NCI-H187 (cell line): ENCODE measurements at places on chromosomes 4 and X.

DNA sequence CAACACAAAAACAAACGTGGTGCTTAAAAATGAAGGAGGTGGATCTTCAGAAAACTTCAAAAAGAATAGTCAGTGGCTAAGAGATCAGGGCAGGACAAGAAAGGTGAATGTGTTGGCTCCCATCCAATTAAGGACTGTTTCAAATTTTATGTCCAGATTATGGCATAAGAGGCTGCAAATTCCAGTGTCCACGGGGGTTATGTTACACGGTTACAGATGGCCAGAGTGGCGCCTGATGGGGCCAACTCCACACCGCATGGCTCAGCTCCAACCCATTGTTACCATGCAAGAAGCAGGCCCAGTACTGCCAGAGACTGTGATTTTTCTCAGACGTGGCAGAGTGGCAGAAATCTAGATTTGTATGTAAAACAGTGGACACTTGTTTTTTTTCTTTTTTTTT lies 168.4 kb upstream of the TENM3 start:
- DNase-seq: no peak

DNA sequence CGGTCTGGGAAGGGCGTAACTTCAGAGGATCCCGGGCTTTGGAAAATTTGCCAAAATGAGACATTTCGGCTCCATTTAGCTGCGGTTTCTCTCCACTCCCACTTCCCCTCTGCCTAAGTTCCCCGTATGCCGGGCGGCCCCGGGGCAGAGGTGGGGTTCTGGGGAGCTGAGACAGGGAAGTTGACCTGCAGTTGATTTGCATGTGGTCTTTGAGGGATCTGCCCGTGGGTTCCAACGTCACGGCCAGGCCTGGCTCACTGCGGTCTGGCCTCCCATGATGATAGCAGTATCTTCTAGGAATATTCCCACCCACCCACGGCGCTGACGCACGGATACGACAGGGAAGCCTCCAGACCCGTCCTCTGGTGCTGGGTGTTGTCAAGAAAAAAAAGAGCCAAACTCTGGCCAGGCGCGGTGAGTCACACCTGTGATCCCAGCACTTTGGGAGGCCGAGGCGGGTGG lies 27.3 kb upstream of the CRLF2 start:
- no peak for DNase-seq

- DNase-seq: no peak
Measured at GRCh38 chr4:83618991-83619645, 83.2 kb downstream of the GPAT3 start.

DNA sequence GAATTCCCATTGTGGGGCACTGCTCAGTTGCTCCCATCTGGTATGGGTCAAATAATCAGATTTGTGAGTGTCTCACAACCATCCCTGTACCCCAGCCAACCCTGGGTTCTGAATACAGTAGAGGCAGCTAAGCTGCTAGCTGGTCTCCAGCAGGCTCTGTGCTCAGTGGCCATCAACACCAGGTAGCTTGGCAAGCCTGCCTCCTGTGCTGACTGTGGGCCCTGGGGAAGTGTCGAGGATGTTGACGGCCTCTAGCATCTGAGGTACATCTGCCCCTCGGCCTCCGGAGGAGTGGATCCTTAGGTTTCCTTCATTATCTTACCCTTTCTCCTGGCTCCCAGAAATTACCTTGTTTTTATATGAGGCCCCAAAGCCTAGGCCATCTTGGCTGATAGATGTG lies 13.3 kb downstream of the RNF4 start:
- no peak for DNase-seq

DNA sequence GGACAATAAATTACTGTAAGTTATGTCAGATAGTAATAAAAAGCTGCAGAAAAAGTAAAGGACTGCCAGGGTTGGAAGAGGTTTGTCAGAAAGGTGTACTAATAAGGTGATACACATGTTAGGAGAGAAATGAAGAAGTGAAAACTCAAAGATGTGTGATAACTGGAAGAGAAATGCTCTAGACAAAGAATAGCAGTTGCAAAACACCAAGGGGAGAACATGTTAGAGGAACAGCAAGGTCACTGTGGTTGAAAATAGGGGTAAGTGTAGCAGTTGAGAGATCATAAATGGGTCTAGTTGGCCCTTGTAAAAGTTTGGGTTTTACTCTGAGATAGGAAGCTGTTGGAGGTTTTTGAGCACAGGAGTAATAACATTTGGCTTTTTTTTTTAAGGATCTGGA lies 46.9 kb downstream of the HSPA4L start:
- DNase-seq: no peak

- no peak for DNase-seq
Measured at GRCh38 chr4:7105276-7105675, 37.4 kb upstream of the GRPEL1 start.

DNA sequence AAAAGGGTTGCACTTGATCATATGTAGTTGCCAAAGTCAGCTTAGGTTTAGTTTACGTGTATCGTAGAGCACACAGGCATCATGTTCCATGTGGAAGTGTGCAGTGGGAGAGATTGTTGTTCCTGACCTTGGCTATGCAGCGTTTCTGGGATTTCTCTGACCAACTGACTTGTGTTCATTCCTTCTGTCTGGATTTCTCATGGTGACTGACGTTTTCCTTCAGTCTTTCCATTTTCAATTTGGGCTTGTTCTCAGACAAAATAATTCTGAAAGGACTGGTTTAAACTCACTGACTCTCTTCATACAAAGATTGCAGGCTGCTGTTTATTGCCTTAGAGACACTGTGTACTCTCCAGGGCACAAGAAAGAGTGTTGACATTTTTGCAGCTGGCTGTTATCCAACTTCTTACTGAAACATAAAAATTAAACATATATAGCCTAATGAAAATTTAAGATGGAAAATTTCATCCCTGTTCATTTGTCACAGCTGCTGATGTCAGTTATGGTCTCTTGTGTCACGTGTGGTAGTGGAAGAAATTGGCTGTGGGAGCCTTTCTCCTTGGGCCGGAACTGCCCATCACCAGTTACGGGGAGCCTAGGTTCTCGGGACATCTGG lies 95.4 kb downstream of the TNIP2 start:
- DNase-seq: no peak

- no peak for DNase-seq
Measured at GRCh38 chr4:1802151-1802715, 9.1 kb downstream of the FGFR3 start.

- no peak for DNase-seq
Measured at GRCh38 chrX:42495139-42495538, 282.8 kb downstream of the PPP1R2C start.

DNA sequence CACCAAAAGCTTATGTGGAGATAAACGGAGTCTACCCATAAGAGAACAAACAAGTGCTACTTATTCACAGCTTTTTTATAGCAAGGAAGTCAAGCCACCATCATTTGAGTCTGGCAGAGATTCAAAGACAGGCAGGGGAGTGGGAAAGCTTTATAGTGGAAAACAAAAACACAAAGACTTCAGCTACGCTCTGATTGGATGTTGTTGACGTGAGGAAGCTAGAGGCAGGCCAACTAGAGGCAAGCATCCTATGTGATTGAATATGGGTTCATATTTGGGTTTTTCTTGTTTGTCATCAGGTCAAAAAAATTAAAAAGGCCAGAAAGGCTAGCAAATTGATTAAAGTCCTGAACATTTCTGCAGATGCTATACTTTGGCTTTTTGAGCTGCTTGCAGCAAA lies 719 bp upstream of the TCEAL4 start:
- no peak for DNase-seq

- DNase-seq: no peak
Measured at GRCh38 chr4:141560056-141560455, 76.3 kb upstream of the IL15 start.
